ENCODE measurements at places on chromosomes 4 and X. TPM values are rescaled to one million over a fixed set of nuclear protein-coding genes. Genes with fewer than 3 reads are reported as not detected.
A peak's percentile ranks its signal among the peaks of the same experiment; 100 is the strongest.

The ASB12 gene
- polyA plus RNA-seq = not detected

The MAGEA6 gene
- polyA plus RNA-seq = 78.8 TPM

The SMIM31 gene
- polyA plus RNA-seq = not detected

The CNGA2 gene
- polyA plus RNA-seq = not detected

The KLF8 gene
- polyA plus RNA-seq = 0.16 TPM

The TREX2 gene
- polyA plus RNA-seq = 0.78 TPM

The BMP3 gene
- 0.13 TPM for polyA plus RNA-seq

The ZNF275 gene
- polyA plus RNA-seq = 6.3 TPM

The AMTN gene
- not detected for polyA plus RNA-seq

- no peaks in the 10 kb centered on the region for H3K27me3 ChIP-seq
- peak; percentile 12 for DNase-seq
- peaks cover 7% of the 10 kb centered on the region for H3K4me1 ChIP-seq
- no peak overlapping the region for H3K4me3 ChIP-seq
These were observed 246.0 kb upstream of the ARSJ start for GRCh38 chr4:114225436-114225835.

DNA sequence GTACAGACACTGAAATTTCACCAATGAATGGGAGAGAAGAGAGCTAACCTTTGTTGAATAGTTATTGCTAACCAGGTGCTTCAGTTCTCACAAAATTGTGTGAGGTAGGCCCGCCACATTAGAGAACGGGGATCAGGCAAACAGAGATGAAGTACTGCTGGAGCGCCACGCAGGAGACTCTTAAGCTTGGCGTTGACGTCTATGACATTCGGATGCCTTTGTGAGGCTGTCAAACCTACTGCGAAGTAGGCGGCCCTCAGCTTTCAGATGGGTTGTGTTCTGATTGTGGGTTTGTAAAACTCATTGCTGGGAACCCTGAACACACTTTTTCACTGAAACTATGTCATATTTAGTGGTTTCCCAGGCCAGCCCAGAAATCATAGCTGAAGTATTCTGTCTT lies 173.6 kb downstream of the CBR4 start:
- peaks cover 31% of the 10 kb centered on the region for H3K36me3 ChIP-seq
- H3K4me1 ChIP-seq = peaks cover 12% of the 10 kb centered on the region
- no peak overlapping the region for H3K4me3 ChIP-seq
- DNase-seq = no peak

- DNase-seq = no peak
- H3K4me3 ChIP-seq = no peak within 1 kb of the TSS
- no peak within 1 kb of the TSS for H3K27ac ChIP-seq
- H3K36me3 ChIP-seq = no peaks in the 10 kb centered on the region
These were observed at the start of gene RTL9 for GRCh38 chrX:110358548-110358947. TSS of gene RTL9 (plus strand) at chrX:110358848. CDS start at chrX:110450618, 91,770 bp downstream.

GRCh38 chrX:6849716-6850414 lies 297.6 kb upstream of the STS start:
- no peaks in the 10 kb centered on the region for H3K36me3 ChIP-seq
- DNase-seq = no peak
- no peak overlapping the region for H3K27ac ChIP-seq
- H3K4me1 ChIP-seq = no peaks in the 10 kb centered on the region
- no peaks in the 10 kb centered on the region for H3K27me3 ChIP-seq
- no peak overlapping the region for H3K4me3 ChIP-seq

GRCh38 chrX:32873786-32874185 lies 337.6 kb downstream of the DMD start:
- no peaks in the 10 kb centered on the region for H3K36me3 ChIP-seq
- no peaks in the 10 kb centered on the region for H3K27me3 ChIP-seq
- H3K27ac ChIP-seq = no peak overlapping the region
- DNase-seq = no peak

DNA sequence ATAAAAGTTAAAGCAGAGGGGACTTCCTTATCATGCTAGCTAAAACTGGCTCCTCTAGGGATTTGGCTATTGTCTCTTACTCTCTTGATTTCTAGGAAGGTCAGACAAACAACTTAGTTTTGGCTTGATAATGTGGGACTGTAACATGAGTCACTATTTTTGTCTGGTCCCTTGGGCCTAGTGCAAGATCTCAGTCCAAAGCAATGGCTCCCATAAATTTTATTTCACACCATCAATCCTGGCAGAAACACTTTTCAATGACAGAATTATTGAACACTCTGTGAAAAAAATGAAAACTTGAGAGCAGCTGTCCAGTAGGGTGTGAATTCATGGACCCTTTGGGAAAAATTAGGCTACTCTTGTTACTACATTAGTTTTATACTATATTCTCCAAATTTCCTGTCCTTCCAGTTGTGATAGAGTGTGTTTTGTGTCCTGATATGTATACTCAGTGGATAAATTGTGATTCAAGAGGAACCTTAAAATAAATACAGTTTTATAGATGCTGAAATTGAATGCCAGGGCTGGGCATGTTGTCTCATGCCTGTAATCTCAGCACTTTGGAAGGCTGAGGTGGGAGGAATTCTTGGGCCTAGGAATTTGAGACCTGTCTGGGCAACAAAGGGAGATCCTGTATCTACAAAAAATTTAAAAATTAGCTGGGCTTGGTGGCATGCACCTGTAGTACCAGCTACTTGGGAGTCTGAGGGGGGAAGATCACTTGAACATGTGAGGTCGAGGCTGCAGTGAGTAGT lies 10.8 kb upstream of the SNCA start:
- no peaks in the 10 kb centered on the region for H3K36me3 ChIP-seq
- H3K27me3 ChIP-seq = no peaks in the 10 kb centered on the region
- DNase-seq = no peak

- H3K27ac ChIP-seq = no peak overlapping the region
- peaks cover 4% of the 10 kb centered on the region for H3K4me1 ChIP-seq
- H3K27me3 ChIP-seq = no peaks in the 10 kb centered on the region
These were observed 47.5 kb downstream of the SEPTIN11 start for GRCh38 chr4:76997077-76997476.

DNA sequence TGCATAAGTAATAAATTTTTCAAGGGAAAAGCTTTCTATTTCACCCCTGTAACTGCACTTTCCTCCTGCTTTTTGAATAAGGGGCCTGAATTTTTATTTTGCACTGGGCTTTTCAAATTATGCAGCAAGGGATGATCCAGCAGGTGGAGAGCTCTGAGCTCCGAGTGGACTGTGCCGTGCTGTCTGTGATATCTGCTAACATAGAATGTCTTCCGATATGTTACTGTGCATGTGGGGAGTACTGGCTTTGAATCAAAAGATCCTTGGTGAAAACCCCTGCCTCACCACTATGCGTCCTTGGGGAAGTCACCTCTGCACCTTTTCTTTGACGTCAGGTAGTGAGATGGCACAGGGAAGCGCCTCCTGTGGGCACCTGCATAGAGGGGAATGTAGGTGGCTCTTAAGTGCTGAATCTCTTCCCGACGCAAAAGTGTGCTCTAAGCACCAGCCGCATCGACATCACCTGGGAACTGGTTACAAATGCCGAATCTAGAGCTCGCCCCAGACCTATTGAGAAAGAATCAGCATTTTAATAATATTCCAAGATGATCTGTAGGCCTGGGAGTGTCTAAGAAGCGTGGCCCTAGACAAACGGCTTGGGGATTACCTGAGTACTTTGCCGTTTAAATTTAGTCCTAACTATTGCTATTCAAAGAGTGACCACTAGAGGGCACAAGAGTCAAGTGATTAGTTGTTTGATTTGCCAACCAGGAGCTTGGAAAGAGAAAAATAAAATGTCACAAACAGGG lies 19.2 kb upstream of the WFS1 start:
- no peaks in the 10 kb centered on the region for H3K27me3 ChIP-seq
- H3K4me1 ChIP-seq = no peaks in the 10 kb centered on the region
- no peak overlapping the region for H3K4me3 ChIP-seq
- H3K36me3 ChIP-seq = no peaks in the 10 kb centered on the region

- DNase-seq = peak; percentile 59
- no peak overlapping the region for H3K4me3 ChIP-seq
- H3K4me1 ChIP-seq = peaks cover 10% of the 10 kb centered on the region
These were observed 483.6 kb downstream of the BCOR start for GRCh38 chrX:39613997-39614679.

DNA sequence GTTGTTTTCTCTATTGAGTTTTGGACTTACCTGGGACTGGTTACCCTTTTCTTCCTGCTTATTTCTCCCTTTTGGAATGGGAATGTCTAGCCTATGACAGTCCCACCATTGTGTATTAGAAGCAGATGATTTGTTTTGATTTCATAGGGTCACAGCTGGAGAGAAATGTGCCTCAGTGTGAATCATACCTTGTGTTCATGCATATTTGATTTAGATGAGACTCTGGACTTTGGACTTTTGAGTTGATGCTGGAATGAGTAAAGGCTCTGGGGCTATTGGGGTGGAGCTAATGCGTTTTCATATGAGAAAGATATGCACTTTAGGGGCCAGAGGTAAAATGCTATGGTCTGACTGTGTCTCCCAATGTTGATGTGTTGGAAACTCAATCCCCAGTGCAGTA lies 30.5 kb upstream of the TEX13C start:
- no peak overlapping the region for H3K4me3 ChIP-seq
- H3K4me1 ChIP-seq = no peaks in the 10 kb centered on the region
- no peaks in the 10 kb centered on the region for H3K27me3 ChIP-seq
- DNase-seq = no peak

DNA sequence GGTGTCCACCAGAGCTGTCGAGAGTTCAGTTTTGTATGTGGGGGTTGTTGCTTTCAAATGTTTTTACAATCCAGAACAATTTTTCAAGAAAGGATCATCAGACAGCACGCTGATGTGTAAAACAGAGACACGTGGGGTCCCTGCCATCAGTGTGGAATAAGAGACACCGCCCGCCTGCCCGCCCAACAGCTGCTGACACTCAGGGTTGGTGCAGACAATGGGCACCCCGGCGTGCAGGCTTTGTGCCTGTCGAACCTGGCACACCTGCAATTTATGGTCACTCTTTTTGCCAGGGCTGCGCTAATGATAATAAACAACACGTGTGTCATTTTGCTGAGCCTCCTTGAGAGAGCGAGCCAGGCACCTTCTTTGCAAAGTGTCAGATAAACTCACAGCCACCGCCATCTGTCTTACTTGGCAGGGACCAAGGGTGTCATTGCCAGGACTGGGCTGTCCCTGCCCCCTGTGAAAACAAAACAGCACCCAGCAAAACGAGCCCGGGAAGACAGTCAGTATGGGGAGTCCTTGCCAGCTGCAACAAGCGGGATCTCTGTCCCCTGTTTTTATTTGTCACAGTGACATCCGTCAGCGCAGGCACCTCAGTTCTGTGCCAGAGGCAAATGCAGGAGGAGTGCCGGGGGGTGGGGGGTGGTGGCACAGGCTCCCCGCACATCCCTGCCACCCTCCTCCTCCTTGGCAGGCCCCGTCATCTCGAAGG lies 69.1 kb downstream of the PSAPL1 start:
- peaks cover 22% of the 10 kb centered on the region for H3K4me1 ChIP-seq
- peaks cover 14% of the 10 kb centered on the region for H3K27me3 ChIP-seq
- H3K4me3 ChIP-seq = no peak overlapping the region
- no peaks in the 10 kb centered on the region for H3K36me3 ChIP-seq
- no peak overlapping the region for H3K27ac ChIP-seq

DNA sequence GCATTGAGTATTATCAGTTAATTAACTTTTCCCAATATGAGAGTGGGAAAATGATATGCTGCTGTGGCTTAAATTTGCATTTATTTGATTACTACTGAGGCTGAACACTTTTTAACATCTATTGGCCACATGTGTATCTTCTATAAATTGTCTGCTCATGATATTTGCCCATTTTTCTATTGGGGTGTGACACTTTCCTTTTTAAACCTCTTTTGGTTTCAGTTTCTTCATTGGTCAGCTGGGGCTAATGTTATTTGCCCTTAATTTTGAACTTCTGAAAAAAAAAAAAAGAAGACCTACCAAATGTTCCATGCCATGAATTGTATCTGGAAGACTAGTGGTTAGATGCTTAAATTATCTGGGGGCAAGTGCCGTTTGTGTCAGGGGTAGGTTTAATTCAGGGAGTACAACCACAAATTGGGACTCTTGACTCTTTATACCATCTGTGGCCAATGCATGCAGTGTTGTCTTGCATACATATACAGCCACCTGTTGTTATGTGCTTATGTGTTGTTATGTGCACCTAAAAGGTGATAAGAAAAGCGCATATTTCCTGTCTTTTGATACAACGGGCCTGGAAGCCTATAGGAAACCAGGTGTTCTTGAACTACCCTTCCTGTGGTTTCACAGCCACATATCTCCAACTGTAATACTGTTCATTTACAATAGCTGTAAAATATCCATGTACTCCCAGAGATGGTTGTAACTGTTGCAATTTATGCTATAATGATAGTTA lies 49.0 kb downstream of the SH2D1A start:
- no peaks in the 10 kb centered on the region for H3K27me3 ChIP-seq

- H3K4me3 ChIP-seq = no peak overlapping the region
- H3K27ac ChIP-seq = no peak overlapping the region
- no peaks in the 10 kb centered on the region for H3K27me3 ChIP-seq
- H3K36me3 ChIP-seq = no peaks in the 10 kb centered on the region
These were observed 383.5 kb upstream of the INTU start for GRCh38 chr4:127249066-127249766.

DNA sequence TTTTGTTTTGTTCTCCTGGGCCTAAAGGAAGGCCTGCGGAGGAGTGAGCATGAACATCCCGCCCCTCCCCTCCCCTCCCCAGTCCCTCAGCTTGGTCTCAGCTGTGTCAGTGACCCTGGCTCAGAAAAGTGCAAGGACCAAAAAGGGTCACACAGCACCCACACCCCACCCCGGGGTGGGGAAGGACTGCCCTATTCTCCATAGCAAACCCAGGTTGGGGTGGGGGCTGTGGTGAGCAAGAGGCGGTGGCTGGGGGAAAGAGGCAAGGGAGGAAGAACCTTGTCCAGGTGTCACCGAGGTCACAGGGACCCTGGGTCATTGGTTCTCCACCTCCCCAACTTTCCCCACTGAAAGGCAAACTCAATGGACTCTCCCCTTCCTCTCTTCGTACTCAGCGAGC lies 7.6 kb upstream of the MSX1 start:
- H3K4me3 ChIP-seq = no peak overlapping the region
- no peak overlapping the region for H3K27ac ChIP-seq
- peaks cover 35% of the 10 kb centered on the region for H3K27me3 ChIP-seq
- DNase-seq = no peak

DNA sequence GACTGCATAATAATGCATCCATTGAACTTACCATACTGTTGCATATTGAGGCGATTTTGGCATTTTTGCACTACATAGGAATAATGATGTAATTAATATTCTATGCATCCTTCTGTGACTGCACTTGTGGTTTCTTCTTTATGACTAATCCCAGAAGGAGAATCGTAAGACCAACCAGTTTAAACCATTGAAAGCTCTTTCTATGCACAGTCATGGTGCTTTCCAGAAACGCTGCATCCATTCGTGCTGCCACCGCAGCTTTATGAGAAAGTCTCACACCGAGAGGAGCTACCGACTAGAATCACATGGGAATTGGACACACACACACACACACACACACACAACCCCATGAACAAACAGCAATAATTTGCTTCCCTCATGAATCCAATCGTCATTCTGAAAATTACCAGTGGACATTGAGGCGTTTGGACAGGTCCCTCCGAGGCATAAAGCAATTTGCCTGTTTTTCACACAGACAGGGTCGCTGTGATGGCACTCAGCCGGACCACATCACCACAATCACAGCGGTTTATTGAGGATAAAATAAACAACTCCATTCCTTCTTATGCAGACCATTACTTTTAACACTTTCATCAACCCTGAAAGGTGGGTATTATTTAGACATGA lies 64.2 kb downstream of the PACRGL start:
- no peak overlapping the region for H3K27ac ChIP-seq
- no peaks in the 10 kb centered on the region for H3K27me3 ChIP-seq
- no peaks in the 10 kb centered on the region for H3K4me1 ChIP-seq
- no peak for DNase-seq

GRCh38 chr4:93828332-93828994 lies at the start of gene ATOH1:
TSS of gene ATOH1 (plus strand) at chr4:93828753. CDS start at chr4:93828927, 174 bp downstream.
- DNase-seq = peak; percentile 76
- no peaks in the 10 kb centered on the region for H3K36me3 ChIP-seq
- H3K27ac ChIP-seq = no peak within 1 kb of the TSS
- peak within 1 kb of the TSS; percentile 43 for H3K4me3 ChIP-seq
- peaks cover 58% of the 10 kb centered on the region for H3K27me3 ChIP-seq
